NCI-H1092 (cell line): ENCODE measurements at places on chromosomes 5 and 9.

GRCh38 chr9:79254900-79255650 lies 316.7 kb upstream of the TLE4 start:
- DNase-seq = no peak

GRCh38 chr5:28809811-28810750 lies 1771.7 kb upstream of the CDH9 start:
- DNase-seq = no peak

- DNase-seq = peak; percentile 69
Measured at GRCh38 chr9:36118706-36119105, 17.8 kb upstream of the GLIPR2 start.

DNA sequence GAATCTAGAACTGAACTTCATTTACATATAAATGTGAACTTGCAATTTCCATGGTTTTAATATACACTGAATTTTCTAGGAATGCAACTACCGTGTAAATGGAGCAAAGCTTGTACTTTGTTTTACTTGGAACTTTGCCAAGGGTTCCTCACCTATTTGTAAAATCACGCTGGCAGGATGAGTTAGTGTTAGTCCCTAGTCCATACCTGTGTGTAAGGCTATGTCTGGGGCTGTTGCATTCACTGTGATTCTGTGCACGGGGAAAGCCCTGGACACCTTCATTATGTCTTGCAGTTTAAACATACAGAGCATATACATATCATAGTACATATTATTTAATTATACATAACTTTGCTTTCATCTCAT lies 119.9 kb downstream of the PAX5 start:
- DNase-seq = no peak

DNA sequence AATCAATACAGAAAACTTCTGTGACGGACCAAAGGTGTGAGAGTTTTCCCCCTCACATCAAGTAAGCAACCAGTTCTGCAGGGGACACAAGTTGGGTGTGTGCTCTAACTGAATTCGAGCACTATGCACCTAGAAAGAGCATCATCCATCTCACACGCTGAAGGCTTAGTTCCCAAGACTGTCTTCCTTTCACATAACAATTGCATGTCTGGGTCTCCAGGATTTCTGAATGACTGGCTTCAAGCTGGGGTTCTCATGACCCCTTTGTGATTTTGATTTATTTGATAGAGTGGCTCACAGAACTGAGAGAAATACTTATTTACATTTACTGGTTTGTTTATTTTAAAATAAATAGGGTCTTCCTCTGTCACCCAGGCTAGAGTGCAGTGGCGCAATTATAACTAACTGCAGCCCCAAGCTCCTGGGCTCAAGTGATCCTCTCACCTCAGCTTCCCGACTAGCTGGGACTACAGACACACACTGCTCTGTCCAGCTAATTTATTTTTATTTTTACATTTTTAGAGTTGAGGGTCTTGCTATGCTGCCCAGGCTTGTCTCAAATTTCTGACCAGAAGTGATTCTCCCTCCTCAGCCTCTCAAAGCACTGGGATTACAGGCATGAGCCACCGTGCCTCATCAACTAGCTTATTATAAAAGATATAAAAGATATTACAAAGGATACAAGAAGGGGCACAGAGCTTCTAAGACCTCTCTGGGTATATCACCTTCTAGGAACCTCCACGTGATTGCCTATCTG lies 316.7 kb upstream of the CDH12 start:
- no peak for DNase-seq

DNA sequence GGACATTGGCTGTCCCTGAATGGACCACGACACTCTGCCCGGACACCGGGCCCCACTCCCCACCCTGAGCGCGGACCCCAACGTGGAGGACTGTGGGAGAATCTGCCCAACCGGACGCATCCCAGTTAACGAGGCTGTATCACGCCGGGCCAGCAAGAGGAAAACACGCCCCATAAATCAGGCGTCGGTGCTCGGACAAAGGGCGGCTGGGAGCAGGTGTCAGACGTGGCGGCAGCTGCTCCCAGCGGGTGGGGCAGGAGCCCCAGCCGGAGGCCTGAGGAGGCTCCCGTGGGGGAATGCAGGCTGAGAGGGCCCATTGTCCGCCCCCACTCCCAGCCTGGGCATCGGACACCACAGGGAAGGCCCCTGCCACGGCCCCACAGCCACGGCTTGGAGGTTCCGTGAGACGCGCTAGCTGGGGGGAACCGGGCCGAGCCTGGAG lies 19.2 kb downstream of the NOTCH1 start:
- peak; percentile 61 for DNase-seq

DNA sequence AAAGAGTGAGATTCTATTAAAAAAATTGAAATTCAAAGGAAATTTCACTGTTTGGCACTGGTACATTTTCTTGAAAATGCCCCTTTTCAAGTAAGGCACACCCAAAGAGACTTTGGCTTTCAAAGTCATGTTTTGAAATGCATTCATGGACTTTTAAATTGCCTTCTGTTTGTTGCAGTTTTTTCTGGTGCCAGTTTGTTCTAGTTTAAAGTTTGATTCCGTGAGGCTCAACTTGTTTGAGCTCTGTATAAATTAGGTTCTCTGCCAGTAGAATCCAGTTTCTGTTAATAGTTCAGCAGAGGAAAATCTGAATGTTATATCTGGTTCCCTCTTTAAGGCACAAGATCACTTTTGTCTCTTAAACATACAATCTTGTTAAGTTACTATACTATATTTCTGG lies 16.4 kb downstream of the ATP6V0E1 start:
- DNase-seq = no peak

- DNase-seq = no peak
Measured at GRCh38 chr9:89448821-89449220, 49.1 kb downstream of the SEMA4D start.

- DNase-seq = no peak
Measured at GRCh38 chr5:7251132-7251531, 144.8 kb upstream of the ADCY2 start.

- DNase-seq = no peak
Measured at GRCh38 chr5:86095092-86095491, 522.6 kb upstream of the COX7C start.

DNA sequence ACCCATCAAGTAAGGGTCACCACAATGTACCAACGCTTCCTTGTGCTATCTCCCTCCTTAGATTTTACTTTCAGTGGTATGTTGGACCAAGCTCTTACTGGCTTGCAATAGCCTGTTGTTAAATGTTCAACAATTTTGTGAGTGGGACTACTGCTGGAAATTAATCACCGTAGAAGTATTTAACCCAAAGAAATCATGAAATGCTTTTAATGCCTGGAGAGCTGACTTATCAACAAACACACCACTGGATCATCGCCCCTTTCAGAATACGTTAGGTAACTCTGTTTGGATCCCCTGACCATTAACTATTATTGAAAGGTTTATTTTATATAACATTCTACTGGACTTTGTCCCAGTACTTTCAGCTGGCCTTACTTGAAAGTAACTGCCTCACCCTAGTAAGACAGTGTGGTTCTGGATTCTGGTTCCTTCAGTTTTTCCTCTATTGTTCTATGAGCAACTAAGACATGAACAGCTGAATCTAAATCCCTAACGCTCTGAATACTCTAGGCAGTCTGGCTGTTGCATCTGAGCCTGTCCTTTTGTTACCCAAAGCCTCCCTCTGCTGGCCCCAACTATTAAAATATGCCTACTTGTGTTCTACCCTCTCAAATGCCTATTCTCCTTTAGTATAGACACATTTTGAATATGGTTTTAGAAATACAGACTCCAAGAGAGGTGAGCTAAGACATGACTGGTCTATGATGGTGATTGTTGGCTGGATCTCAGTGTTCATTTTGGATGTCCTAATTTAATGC lies 1203.4 kb upstream of the DMAC1 start:
- DNase-seq = no peak

DNA sequence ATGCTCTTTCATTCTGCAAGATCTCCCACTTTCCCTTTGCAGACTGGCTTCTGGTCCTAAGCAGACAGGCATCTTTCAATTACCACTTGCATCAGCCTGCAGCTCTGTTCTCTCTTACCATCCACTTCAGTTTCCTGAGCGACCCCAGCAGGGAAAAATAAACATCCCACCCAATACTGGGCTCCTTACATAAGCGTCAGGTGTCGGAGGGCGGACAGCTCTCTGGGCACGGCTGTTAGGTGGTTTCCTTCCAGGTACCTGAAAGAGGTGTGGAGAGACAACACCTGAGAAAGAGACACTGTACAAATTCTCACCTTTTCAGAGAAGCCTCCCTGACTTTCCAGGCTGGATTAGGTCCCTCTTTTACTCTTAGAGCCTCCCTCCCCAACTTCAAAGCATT lies 145.1 kb upstream of the PANK3 start:
- no peak for DNase-seq

DNA sequence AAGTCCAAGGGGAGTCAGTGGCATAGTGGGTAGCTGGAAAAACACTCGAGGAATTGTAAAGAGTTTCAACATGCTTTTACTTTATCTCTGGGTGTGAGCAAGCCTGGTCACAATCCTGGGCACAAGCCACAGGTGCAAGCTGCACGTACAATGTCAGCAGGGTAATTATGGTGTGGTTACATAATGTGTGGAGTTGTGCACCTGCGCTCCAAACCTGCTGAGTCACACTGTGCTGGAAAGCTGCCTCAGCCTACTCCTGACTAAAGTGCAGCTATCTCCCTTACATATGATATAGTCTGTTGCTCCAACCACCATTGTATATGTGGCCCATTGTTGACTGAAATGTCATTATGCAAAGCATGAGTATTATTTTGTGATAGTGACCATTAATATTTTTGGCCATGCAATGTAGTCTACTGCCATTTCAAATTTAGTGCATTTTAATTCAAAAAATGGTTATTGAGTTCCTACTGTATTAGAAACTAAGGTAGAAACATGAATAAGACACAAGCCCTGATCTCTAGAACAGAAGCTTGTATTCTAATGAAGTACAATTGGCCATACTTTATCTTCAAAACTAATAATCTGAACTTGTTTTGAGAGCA lies 160.9 kb upstream of the SLC30A5 start:
- DNase-seq = no peak

GRCh38 chr5:174083056-174083827 lies 37.7 kb downstream of the NSG2 start:
- DNase-seq = no peak

DNA sequence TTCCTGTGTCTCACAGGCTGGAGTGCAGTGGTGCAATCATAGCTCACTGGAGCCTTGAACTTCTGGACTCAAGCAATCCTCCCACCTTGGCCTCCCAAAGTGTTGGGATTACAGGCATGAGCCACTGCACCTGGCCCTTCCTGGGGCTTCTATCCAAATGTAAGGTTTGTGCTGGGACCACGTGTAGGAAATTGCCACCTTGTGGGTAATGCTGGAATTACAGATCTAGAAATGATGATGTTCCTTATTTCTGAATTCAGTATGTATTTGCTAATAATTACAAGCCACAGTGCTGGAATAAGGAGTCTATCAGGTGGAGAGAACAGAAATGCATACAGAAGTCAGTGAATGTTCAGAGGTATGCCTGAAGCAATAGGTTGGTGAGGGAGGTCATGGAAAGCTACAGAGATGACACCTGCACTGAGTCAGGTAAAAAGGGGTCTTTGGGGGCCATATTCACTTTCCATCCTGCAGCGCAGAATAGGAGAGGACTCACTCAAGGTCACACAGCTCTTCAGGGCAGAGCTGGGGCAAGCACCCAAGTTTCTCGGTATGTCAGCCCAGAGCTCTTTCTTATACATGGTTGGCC lies 8.8 kb upstream of the IGFBPL1 start:
- no peak for DNase-seq

GRCh38 chr9:97510797-97511654 lies 9.6 kb downstream of the TMOD1 start:
- DNase-seq = no peak

DNA sequence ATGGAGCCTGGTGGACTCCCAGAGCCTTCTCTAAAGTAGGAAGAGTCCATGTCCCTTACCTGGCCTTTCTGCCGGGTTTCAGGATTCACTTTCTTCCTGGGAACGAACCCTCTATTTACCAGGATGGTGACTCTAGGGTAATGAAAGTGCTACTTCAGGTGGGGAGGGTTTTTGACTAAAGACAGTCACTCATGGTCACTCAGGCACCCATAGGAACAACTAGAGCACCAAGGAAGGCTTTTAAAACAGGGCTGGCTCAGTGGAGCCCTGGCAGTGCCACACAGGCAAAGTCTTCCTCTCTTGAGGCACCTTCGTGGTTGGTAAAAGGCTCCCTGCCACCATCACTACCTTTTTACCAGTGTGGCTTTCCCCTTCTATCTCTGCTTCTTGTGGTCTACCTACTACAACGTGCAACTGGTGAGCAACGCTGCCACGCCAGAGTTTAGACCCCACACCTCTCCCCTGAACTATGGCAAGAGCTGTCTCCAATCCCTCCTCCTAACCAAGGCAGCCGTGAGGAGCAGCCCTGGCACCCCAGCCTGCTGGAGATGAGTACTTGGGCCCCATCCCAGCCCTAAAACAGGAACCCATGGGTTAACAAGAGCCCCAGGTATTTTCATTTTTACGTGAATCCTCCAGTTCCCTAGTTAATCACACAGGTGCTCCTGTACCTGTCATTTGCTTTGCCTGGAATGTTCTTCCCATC lies 3.5 kb downstream of the SURF1 start:
- no peak for DNase-seq

DNA sequence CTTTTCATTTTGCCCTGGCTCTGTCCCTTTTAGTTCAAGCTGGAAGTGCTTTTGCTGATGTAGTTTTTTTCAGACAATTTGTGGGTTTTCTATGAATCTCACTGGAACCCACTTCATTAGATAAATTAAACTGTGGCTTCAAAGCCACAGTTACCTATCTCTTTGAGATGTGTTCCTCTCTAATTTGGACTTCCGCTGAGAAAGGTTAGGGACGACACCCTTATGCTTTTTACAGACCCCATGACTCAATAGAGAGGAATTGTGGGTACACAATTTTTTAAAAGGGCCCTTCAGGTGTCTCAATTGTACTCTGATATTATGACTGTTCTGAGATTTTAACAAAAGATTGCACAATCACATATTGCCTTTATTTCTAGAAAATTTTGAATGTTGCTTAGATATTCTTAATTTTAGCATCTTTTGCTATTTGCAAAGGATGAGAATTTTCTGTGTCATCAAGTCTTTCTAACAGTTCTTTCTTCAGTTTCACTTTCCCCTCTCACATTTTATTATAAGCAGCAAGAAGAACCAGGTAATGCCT lies 110.6 kb downstream of the GADD45G start:
- no peak for DNase-seq

DNA sequence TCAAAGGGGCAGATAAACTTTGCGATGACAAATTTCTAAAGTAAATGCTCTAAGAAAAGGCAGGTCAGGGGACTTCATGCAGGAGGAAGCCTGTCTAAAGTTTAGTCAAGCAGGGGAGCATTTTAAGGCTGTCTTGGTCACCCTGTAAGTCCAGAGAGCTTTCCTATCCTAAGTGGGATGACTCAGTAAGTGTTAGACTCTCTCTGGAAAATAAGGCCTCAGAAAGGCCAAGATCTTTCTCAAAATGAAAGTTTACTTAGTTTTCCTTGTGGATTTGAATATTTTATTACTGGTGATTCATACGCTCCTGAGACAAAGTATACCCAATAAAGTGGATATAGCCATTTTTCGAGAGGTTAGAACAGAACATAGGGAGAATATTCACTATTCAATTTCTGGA lies 806.9 kb upstream of the CDH9 start:
- DNase-seq = no peak
